D721Med (cell line): ENCODE measurements at places on chromosomes 11 and 22.

GRCh38 chr11:117677729-117678310 lies 119.2 kb downstream of the DSCAML1 start:
- no peak for DNase-seq

GRCh38 chr11:68532727-68533369 lies 72.3 kb downstream of the PPP6R3 start:
- DNase-seq: no peak

DNA sequence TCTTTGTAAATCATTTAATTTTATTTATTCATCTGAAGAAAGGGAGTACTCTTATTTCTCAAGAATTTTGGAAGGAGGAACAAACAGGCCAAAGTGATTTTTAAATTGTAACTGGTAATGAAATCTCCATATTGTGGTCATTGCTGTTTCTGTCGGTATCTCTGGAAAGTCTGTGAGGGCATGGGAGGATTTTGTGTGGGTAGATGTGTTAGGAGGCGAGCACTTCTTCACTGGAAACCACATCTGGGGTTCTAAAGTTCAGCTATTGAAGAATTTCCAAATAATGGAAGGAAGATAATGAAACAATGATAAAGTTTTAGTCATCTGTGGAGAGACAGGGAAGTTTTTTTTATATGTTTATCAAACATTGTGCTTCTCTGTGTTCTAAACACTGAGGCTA lies 6.6 kb downstream of the TRIM34 start:
- no peak for DNase-seq

DNA sequence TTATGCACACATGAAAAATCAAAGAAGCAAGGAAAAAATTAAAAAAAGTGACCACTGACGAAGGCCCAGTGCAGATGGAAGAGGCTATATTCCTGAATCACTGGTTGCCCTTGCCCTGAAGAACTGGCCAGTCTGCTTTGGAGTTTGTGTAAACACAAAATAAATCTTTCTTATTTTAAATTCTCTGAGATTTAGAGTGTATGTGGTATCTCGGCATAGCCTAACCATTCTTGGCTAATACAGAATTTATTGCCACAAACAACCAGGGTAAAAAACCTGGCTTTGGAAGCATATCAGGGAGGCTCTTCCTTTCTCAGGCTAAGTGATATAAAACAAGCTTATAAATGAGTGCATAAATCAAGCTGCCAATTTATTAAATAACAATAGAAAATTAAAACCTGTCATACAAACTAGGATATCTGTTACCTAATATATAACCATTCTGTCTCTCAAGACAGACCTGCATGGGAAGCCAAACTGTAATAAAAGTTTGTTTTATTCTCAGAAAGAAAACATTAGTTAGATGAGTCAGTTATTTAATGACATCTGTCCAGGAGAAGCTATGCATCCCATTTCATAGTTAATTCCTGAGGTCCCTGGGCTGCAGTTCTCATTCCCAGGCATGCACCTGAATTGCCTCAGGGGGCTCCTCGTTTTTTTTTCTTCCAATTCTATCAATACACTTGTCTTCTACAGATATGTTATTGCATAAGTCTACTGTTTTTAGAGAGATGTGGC lies 6.1 kb upstream of the TMEM135 start:
- DNase-seq: no peak

GRCh38 chr11:92841719-92842118 lies 127.7 kb upstream of the MTNR1B start:
- no peak for DNase-seq

DNA sequence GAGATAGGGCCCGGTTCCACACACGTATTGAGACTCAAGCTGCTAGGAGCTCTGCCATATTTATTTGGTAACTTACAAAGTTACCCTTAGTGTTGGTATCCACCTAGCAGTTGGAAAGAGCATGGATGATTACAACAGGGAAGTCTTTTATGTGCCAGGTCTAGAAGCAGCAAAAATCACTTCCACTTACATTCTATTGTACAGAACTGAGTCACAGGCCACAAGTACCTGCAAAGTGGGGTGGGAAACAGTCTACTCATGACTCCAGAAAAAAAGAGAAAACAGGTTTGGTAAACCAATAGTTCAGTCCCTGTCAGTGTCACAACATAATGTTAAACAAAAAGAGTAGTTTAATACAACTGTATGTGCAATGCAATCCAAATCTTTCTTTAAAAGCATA lies 279.6 kb upstream of the PITPNB start:
- no peak for DNase-seq

- no peak for DNase-seq
Observed at GRCh38 chr22:23234409-23235161, 54.3 kb downstream of the BCR start.

- no peak for DNase-seq
Observed at GRCh38 chr11:111932611-111932950, 4.6 kb upstream of the DIXDC1 start.

- DNase-seq: no peak
Observed at GRCh38 chr11:77039491-77040400, 5.5 kb downstream of the B3GNT6 start.

GRCh38 chr11:78469896-78470295 lies 52.3 kb upstream of the GAB2 start:
- no peak for DNase-seq

DNA sequence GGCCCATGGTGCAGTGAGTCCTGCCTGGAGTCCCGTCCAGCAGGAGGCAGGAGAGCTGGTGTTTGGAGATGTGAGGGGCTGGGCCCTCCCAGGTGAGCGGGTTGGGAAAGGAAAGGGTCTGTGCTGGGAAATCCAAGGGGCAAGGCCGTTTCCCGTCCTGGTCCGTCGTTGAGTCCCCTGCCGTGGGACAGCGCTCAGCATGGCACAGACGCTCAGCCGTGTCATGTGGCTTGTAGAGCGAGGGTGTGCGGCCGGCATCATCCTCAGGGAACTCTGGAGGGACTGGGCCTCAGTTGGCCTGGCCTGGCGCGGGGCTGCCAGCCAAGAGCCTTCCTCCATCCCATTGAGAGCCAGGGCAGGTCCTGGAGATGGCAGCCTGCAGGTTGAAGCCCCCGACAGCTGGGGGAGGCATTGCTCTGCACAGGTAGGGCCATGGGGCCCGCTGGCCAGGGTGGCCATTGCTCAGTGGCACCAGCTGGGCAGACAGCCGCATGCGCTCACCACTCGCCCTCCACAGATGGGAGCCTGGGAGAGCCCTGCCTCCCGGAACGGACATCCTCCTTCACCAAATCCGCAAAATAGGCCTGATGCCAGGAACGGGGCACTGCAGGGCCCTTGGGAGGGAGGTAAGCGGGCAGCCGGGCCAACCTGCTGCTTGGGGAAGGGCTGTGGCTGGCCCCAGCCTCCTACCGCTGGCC lies 28.7 kb downstream of the KCNQ1 start:
- no peak for DNase-seq

GRCh38 chr11:19978668-19979518 lies 181.4 kb downstream of the DBX1 start:
- no peak for DNase-seq

DNA sequence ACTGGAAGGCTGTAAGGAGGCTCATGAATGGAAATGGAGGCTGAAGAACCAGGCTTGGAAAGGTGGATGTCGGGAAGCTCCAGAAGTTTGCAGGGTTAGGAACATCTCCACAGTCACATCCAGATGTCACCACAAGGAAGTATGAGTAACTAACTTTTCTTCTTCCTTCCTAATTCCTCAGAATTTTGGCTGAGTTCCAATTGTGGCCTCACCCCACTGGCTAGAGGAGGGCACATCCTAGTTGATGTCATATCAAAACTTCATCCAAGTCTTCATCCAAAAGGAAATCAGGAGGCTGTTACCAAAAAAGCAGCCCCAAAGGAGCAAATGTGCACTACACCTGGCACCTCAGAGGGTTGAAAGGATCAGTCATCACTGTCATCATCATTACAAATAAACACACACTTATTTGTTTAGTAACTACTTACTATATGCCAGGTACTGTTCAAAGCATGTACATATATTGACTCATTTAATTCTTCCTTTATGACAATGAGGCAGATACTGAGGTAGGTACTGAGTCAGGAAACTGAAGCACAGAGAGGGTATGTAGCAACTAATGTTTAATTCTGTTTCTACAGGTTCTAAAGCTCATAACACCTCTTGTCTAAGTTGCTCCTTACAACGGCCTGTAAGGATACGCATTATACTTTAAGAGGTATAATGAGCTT lies 7.3 kb upstream of the PTPN5 start:
- DNase-seq: no peak

GRCh38 chr11:2382129-2382517 lies 5.0 kb downstream of the CD81 start:
- no peak for DNase-seq

DNA sequence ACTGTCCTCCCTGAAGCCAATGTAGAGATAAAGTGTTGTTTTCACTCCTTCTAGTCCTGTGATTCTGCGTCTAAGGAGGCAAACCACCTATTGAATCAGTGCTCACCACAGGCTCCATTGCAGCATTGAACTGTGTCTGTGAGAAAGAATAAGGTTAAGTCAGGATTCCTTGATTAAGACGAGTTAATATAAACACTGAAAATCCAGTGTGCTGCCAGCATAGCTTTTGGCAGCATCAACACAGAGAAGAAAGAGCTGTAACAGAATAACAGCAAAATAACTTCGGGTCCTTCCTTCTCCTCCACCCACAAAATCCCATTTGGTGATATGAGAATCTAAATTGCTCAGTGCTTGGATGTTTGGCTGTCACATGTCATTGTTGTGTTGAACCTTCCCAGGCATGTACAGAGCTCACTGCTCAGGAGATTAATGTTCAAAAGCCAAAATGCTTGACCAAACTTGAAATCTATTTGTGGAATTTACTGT lies 185.2 kb upstream of the DDI1 start:
- DNase-seq: no peak

DNA sequence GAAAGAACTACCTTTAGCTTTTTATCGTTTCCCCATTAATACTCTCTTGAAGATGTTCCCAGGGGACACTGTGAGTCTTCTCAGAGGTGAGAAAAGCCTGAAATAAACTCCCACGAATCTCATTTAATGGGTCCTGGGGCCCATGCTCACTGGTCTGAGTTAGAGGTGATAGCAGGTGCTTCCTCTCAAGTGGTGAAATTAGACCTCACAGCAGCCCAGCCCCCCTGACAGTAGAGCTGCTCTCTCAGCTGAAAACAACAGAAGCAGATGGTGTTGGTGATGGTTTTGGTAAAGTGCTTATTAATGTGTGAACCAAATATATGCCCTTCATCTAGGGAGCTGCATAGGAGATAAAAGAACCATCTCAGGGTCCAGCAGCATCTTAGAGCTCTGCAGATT lies 76.8 kb upstream of the VPREB1 start:
- no peak for DNase-seq
